ENCODE measurements at places on chromosomes 3 and 15. TPM values are rescaled to one million over a fixed set of nuclear protein-coding genes. Genes with fewer than 3 reads are reported as not detected.

DNA sequence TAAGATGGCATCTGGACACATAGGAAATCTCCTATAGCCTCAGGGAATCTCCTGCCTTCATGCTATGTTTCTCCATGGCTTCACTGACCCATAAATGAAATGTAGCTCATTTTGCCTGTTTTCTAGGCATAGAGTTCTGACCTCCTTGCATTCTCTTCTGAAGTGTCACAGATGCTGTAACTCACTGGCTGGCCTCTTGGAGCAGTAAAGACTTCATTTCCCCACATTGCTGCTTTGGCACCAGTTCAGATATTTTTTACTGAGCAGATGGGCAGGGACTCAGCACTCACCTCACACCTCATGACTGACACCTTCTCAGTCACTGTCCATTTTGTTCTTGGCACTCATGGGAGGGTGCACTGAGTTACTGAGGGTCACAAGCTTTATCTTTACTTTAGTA is 286.7 kb upstream of the TGFBR2 start:
- DNase-seq: no peak

DNA sequence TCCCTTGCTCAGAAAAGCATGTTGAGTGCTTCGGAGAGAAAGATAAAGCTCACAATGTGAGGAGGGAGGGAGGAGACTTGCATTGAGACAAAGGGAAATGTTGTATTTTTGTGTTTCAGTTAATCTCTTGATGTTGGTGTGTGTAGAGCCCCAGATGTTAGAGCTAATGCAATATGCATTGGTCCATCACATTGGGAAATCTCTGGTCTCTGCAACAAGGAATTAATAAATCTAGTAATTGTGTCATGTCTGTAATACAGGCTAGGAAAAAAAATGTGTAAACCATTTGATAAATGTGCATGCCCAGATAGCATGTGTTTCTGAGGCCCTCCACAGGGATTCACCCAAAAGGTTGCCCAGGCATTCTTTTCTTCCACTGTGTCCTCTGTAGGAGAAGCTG is 230.4 kb upstream of the KCNH8 start:
- no peak for DNase-seq

Gene LSMEM2
- 27.7 TPM for total RNA-seq

DNA sequence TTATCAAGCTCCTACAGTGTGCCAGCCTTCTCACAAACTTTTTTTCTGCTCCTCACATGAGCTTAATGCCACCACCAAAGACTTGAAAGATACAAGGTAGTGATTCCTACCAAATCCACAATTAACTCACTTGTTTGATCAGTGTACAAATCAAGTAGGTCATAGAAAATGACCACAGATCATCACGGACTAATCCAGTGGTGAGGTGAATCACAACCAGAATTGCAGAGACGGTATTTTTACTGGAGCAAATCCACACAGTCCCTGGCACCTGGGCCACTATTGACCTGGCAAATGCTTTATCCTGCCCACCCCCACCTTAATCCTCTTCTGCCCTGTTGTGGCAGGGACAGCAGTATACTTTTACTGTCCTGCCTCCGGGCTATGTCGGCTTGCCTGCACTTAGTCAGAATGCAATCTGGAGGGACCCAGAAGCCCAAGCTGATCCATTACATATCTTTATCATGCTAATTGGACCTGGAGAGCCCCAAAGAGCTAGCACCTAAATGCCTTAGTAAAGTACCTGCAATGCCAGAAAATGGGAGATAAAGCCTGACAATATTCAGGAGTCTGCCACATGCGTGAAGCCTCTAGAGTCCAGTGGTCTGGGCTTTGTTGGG is 83.9 kb upstream of the CDV3 start:
- DNase-seq: no peak

Gene NLGN1
- 13.7 TPM for total RNA-seq

Data from left ventricle myocardium inferior (tissue), 1 donor.